ENCODE measurements at places on chromosomes 4 and X.

GRCh38 chr4:122798101-122798500, 28.5 kb upstream of the FGF2 start:
- no peak for DNase-seq

GRCh38 chr4:186622788-186623464, 67.6 kb upstream of the MTNR1A start:
- DNase-seq, result no peak

- no peak for DNase-seq
Observed at GRCh38 chr4:177356206-177356605, 46.5 kb downstream of the NEIL3 start.

DNA sequence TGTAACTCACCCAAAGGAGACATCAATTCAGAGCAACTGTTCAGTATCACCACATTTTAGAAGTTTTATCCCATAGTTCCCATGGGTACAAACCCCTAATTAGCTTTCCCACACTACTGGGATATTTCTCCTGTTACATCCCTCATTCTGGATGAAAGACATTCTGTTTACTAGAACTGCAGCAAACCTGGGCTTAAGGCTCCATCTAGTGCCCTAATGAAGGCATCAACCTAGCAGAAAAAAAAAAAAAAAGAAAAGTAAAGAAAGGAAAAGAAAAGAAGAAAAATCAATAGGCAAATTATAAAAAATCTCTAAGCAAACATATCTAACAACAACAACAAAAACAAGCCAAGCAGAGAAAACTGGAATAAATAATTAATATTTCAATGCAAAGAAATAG, 133.7 kb upstream of the CPXCR1 start:
- no peak for DNase-seq

DNA sequence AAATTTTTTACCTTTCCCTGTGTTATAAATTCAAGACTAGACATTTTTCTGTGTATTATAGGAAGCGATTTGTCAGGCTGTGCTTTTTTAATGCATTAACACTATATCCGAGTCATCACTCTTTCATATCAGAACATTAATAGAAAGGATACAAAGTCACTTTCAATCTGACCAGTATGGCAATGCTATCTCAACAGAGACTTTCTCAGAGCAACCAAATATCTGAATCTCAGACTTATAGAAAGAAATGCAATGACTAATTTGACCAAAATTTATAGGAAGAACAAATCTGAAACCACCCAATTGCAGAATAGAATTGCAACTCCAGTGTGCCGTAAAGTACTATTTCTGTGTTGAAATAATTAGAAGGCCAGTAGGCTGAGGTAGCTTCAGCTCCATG, 473 bp upstream of the TKTL2 start:
- DNase-seq, result no peak
